ENCODE measurements at places on chromosomes 2 and 18.

GRCh38 chr2:216830346-216830745 is 29.5 kb downstream of the TNP1 start:
- DNase-seq = no peak

GRCh38 chr2:113755035-113755834 is 1.2 kb downstream of the SLC35F5 start:
- DNase-seq = no peak

DNA sequence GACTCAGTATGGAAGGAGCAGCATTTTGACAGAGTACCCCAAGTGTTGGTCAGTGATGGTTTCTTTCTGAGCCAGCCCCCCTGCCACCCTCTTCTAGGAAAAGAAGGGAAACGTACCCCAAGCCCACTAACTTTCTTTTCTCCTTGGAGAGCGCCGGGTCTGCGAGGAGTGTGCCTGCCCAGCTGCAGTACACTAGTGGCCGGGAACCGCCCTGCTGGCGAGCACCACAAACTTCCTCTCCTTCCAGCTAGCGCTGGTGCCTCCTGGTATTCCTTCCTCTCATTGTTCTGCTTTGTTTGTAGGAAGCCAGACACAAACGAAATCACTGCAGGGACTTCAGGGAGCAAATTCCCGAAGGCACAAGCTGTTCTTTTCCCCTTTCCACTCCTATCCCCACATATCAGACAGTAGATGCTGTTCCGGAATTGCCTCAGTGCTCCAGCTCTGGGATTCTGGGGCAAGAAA is 1.8 kb downstream of the CCDC85A start:
- DNase-seq = no peak

DNA sequence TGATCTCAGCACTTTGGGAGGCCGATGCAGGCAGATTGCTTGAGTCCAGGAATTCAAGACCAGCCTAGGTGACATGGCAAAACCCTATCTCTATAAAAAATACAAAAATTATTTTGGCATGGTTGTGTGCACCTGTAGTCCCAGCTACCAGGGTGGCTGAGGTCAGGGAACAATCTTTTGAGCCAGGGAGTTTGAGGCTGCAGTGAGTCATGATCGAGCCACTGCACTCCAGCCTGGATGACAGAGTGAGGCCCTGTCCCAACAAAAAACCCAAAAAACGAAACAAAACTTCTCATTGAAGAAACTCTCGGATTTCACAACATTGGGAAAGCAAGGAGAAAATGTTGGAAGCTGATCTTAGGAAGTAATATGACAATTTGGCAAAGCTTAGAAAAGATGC is 317.3 kb upstream of the MGAT5 start:
- DNase-seq = no peak

- DNase-seq = no peak
These were observed 363.1 kb downstream of the NUP35 start for GRCh38 chr2:183487326-183487725.

DNA sequence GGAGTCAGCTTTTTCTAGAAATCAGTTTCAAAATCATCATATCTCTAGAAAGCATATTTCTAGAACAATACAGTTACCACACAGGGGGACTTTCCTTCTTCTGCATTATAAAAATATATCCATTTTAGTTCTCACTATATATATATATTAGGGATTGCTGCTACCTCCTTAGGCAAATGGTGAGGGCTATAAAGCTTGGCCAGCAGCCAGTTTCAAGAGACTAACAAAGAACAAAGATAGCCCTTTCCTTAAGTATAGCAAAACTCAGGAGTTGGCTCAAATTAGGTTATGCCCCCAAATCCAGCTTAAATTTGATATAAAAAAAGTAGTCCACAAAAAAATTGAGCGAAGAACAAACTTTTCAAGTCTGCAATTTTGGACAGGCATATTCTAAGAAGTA is 70.0 kb downstream of the EIF2AK3 start:
- DNase-seq = no peak

DNA sequence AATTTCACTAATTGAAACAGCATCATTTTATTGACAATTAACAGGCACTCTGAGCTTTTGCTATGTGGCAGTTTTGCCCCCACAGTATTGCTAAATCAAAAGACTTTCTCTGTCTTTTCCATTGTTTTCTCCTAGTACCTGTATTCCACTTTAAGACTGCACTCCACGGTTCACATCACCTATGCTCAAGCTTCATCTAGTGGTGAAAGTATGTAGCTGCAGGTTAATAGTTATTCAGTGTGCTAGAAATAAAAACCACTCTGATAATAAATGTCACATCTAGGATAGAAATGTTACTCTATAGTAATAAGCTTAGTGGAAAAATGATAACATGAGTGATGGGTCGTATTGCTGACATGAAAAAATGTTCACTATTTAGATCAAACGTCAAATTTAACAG is 24.6 kb downstream of the ARL6IP6 start:
- DNase-seq = no peak

GRCh38 chr18:4207383-4207985 is 247.6 kb downstream of the DLGAP1 start:
- no peak for DNase-seq

All from stimulated activated CD4-positive, alpha-beta T cell treated with anti-CD3 and anti-CD28 coated beads, Interleukin-4, amount 100 ng/mL, for 4 hours (primary cell).